ENCODE measurements at places on chromosomes 3 and 15.

- no peak for DNase-seq
- peaks cover 31% of the 10 kb centered on the region for H3K27me3 ChIP-seq
- H3K4me1 ChIP-seq, result no peaks in the 10 kb centered on the region
- H3K36me3 ChIP-seq, result peaks cover 1% of the 10 kb centered on the region
- no peak overlapping the region for H3K27ac ChIP-seq
- H3K4me3 ChIP-seq, result no peak overlapping the region
Measured at GRCh38 chr15:39896846-39897245, 23.2 kb downstream of the GPR176 start.

GRCh38 chr15:26943866-26944265 lies 27.1 kb upstream of the GABRG3 start:
- DNase-seq, result no peak
- no peak overlapping the region for H3K4me3 ChIP-seq
- H3K36me3 ChIP-seq, result no peaks in the 10 kb centered on the region
- no peaks in the 10 kb centered on the region for H3K4me1 ChIP-seq

DNA sequence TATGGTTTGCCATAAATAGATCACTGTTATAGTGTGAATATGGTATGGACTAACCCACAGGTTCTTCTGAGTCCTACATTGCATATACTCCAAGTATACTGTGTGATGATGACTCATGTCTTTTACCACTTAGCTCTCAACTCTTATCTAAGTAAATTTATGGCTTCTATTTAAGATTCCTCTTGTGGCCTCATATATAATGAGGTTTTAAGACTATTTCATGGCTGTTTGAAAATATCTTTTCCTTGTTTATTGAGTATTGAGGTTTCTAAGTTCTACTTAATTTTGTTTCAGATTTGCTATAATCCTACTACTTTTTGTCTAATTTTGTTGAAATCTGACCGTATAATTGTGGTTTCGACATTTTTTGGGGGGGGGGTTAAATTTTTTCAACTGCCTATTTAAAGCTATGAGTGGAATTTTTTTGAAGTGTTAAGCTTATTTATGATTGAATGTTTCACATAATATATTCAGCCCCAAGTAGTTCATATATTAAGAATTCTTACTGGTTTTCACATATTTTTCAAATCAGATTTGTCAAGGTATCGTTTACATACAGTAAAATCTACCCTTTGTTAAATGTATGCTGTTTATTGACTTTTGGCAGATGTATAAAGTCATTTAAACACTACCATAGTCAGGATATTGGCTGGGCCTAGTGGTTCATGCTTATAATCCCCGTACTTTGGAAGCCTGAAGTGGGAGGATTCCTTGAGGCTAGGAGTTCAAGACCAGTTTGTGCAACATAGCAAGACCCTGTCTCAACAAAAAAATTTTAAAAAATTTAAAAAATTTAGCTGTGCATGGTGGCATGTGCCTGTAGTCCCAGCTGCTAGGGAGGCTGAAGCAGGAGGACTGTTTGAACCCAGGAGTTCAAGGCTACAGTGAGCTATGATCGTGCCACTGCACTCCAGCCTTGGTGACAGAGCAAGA lies 11.7 kb downstream of the SLC25A36 start:
- H3K4me3 ChIP-seq, result no peak overlapping the region
- H3K27me3 ChIP-seq, result no peaks in the 10 kb centered on the region
- H3K36me3 ChIP-seq, result peaks cover 1% of the 10 kb centered on the region
- H3K27ac ChIP-seq, result no peak overlapping the region

- no peaks in the 10 kb centered on the region for H3K4me1 ChIP-seq
- H3K27me3 ChIP-seq, result peaks cover 45% of the 10 kb centered on the region
- no peak overlapping the region for H3K4me3 ChIP-seq
- H3K36me3 ChIP-seq, result no peaks in the 10 kb centered on the region
- H3K27ac ChIP-seq, result no peak overlapping the region
Measured at GRCh38 chr15:89665449-89666181, 10.3 kb upstream of the KIF7 start.

DNA sequence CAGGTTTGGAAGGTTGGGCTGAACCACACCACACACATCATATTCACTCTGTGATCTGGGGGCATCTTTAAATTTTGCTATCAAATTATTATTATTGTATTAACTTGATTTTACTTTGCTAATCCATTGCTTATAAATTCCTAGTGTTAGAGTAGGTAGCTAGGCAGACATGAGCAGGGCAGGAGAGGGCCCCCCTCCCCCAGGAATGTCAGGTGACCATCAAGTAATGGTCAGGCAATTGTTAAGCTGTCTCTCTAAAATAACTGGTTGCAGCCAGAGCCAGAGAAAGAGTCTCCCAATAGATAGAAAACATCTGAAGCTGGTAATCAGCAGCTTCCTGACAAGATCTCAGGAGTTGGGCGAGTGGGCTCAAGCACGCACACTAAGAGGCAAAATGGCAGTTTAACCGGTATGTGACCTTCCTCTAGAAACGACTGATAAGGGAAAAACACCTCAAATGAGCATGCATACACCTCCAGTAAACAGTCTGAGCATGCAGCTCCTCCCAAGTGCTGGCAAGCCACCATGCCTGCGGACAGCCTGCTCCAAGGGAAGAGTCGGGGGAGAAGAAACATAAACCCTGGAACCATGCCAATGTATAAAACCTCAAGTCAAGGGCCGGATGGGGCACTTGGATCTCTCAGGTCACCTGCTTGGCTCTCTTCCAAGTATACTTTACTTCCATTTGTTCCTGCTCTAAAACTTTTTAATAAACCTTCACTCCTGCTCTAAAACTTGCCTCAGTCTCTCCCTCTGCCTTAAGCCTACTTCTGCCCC lies 3.1 kb upstream of the CXCR6 start:
- H3K4me3 ChIP-seq, result no peak overlapping the region
- peak overlapping the region; percentile 79 for H3K27ac ChIP-seq
- no peaks in the 10 kb centered on the region for H3K27me3 ChIP-seq
- DNase-seq, result no peak
- H3K36me3 ChIP-seq, result peaks cover 28% of the 10 kb centered on the region
- peaks cover 64% of the 10 kb centered on the region for H3K4me1 ChIP-seq

GRCh38 chr3:7700539-7700938 lies 801.1 kb upstream of the LMCD1 start:
- H3K36me3 ChIP-seq, result no peaks in the 10 kb centered on the region
- no peaks in the 10 kb centered on the region for H3K4me1 ChIP-seq
- no peak overlapping the region for H3K4me3 ChIP-seq
- no peak for DNase-seq

DNA sequence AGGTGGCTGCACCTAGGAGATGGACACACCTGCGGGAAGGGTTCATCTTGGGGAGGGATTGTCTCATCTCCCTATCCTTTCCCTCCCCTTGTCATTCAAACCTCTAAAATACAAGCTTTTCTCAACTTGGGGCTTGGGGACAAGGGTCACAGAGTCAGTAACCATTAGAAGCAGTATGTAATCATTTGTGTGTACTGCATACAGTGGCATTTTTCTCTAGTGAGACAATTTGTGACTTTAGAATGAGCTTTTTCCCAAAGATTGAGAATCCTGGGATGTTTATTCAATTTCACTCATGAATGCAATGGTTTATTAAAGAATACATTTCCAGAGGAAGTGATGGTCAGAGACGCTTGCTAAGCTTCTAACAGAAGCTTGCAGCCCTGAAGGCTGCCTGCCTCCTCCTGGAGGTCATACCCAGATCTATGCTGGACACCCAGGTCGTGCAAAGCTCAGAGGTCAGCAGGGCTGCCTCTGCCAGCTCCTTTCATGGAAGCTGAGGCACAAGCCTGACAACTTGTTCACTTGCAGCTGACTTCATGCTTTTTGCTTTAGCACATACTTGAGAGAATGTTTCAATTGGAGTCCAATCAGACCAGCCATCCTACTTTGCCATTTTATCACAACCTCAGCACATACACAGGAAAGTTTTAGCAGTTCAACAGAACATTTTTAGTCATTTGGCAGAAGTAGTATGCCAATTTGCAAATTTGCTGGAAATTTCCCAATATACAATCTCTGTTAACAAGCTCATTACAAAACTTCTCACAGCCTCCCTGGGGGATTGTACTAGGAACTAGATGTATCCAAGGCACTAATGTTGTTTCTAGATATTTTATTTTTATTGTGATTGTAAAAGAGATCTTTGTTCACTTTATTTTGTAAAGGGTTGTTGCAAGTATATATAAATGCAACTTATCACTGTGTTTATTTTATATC lies 25.6 kb upstream of the ALDH1L1 start:
- peaks cover 68% of the 10 kb centered on the region for H3K27me3 ChIP-seq
- no peaks in the 10 kb centered on the region for H3K36me3 ChIP-seq
- H3K27ac ChIP-seq, result no peak overlapping the region
- no peaks in the 10 kb centered on the region for H3K4me1 ChIP-seq
- no peak for DNase-seq

DNA sequence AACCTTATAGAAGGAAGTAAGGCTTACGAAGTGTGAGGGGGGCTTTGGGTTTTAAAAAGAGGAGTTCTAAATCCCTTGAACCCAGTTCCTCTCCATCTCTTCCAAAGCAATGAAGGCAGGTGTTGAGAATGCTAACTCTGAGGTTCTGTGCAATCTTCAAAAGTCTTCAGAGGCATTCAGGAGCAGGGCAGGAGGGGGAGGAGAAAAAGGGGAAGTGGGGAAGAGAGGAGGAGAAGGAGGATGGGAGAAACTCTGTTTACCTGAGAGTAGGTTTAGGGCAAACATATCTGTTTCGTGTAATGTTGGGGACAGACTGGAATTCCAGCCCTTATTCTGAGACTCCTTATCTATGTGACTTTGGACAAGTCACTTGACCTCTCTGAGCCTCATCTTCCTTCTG lies 36.9 kb downstream of the FAM3D start:
- H3K27me3 ChIP-seq, result peaks cover 32% of the 10 kb centered on the region
- DNase-seq, result no peak
- H3K4me3 ChIP-seq, result no peak overlapping the region

DNA sequence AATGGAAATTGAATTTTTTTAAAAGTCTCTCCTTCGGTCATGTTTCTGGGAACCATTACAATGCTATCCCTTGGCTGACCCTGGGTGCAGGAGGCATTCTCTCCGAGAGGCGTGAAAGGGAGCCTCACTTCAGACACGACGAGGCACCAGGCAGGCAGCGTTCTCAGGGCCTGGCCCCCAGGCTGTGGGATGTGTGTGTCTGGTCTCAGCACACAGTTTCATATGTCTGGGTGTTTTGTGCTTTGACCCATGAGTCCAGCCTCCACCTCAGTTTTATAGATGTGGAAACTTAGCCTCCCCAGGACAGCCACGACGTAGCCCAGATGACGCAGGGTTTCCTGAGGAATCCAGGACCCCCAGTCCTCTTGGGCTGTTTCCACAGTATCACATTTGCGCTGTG lies 34.0 kb downstream of the FGD5 start:
- no peak overlapping the region for H3K27ac ChIP-seq
- H3K36me3 ChIP-seq, result peaks cover 2% of the 10 kb centered on the region
- peaks cover 7% of the 10 kb centered on the region for H3K4me1 ChIP-seq
- no peak overlapping the region for H3K4me3 ChIP-seq
- DNase-seq, result no peak

DNA sequence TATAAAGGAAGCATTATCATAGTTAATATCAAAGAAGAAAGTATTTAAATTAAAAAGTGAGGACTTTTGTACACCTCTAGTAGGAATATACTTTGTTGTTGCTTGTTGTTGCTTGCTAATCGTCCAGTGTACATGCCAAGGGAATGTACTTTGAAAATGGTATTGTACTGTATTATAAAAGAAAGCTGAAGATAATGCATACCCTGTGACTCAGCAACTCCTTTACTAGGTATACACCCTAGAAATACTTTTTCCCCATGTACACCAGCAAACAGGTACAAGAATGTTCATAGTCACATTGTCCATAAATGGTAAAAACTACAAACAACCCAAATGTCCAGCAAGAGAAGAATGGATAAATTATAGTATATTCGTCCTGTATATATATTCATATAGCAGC lies 12.0 kb downstream of the TTBK2 start:
- no peaks in the 10 kb centered on the region for H3K27me3 ChIP-seq
- no peak overlapping the region for H3K4me3 ChIP-seq
- H3K36me3 ChIP-seq, result peaks cover 2% of the 10 kb centered on the region
- peaks cover 32% of the 10 kb centered on the region for H3K4me1 ChIP-seq

GRCh38 chr15:31347067-31347975 lies 20.7 kb downstream of the KLF13 start:
- peak overlapping the region; percentile 96 for H3K4me3 ChIP-seq
- H3K27ac ChIP-seq, result peak overlapping the region; percentile 99
- DNase-seq, result peak; percentile 66
- H3K4me1 ChIP-seq, result peaks cover 95% of the 10 kb centered on the region

- no peak overlapping the region for H3K4me3 ChIP-seq
- no peaks in the 10 kb centered on the region for H3K4me1 ChIP-seq
- peaks cover 47% of the 10 kb centered on the region for H3K27me3 ChIP-seq
- DNase-seq, result no peak
- H3K27ac ChIP-seq, result no peak overlapping the region
Measured at GRCh38 chr3:142857056-142857455, 31.8 kb downstream of the PCOLCE2 start.

GRCh38 chr3:194572143-194572789 lies 61.0 kb downstream of the TMEM44 start:
- H3K36me3 ChIP-seq, result no peaks in the 10 kb centered on the region
- peaks cover 28% of the 10 kb centered on the region for H3K27me3 ChIP-seq
- H3K4me1 ChIP-seq, result peaks cover 5% of the 10 kb centered on the region
- DNase-seq, result no peak
- H3K4me3 ChIP-seq, result no peak overlapping the region
- no peak overlapping the region for H3K27ac ChIP-seq

GRCh38 chr15:44250566-44251205 lies 37.8 kb upstream of the GOLM2 start:
- DNase-seq, result no peak
- no peak overlapping the region for H3K27ac ChIP-seq
- H3K4me3 ChIP-seq, result no peak overlapping the region
- no peaks in the 10 kb centered on the region for H3K4me1 ChIP-seq
- H3K36me3 ChIP-seq, result no peaks in the 10 kb centered on the region

- DNase-seq, result no peak
- H3K27ac ChIP-seq, result no peak overlapping the region
- H3K4me1 ChIP-seq, result no peaks in the 10 kb centered on the region
- no peak overlapping the region for H3K4me3 ChIP-seq
- peaks cover 16% of the 10 kb centered on the region for H3K27me3 ChIP-seq
Measured at GRCh38 chr3:98811048-98811447, 47.9 kb downstream of the ST3GAL6 start.

GRCh38 chr15:95235033-95235432 lies 1003.7 kb downstream of the MCTP2 start:
- H3K27ac ChIP-seq, result no peak overlapping the region
- DNase-seq, result no peak
- H3K27me3 ChIP-seq, result peaks cover 23% of the 10 kb centered on the region
- H3K4me3 ChIP-seq, result no peak overlapping the region
